ENCODE measurements at places on chromosomes 6 and 20.

- no peak for DNase-seq
Measured at GRCh38 chr6:167974640-167975344, 22.7 kb upstream of the KIF25 start.

- DNase-seq: no peak
Measured at GRCh38 chr6:163695414-163695864, 280.9 kb downstream of the QKI start.

GRCh38 chr20:49534255-49534712, 33.7 kb downstream of the PTGIS start:
- DNase-seq: peak; percentile 70

- no peak for DNase-seq
Measured at GRCh38 chr6:18241208-18242038, 22.9 kb downstream of the DEK start.

- no peak for DNase-seq
Measured at GRCh38 chr6:2951728-2952127, 19.6 kb downstream of the SERPINB6 start.

DNA sequence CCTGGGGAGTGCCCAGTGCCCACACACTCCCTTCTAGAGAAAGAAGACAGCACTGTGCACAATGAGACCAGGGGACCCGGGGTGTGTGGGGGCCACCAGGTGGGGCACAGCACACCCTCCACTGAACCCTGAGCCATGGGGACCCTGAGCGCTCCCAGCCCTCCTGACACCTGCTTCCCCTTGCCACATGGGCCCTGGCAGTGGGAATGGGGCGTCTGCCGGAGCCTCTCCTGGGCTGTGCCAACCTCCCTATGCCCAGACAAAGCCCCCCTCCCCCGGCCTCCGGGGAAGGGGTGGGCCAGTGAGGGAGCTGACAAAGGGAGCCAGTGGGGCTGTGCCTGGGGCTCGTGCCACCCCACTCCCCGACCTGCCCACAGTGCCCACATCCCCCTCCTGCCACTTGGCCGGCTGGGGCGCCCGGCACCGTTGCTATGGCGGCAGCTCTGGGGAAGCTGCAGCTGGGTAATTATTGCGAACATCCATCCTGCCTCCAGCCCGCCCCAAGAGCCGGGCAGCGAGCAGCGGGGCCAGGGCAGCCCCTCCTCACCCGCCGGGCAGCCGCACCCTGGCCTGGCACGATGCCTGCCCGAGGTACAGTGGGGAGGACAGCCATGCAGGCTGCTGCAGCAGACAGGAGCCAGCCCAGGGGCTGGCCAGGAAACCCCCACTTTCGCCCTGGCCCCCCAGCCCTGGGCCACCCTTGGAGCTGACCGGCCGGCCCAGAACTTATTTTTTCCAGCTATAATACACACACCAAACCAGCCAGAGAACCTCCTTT, 41.9 kb upstream of the NOL4L start:
- DNase-seq: peak; percentile 82

GRCh38 chr6:82584194-82584695, 220.6 kb downstream of the TPBG start:
- no peak for DNase-seq

DNA sequence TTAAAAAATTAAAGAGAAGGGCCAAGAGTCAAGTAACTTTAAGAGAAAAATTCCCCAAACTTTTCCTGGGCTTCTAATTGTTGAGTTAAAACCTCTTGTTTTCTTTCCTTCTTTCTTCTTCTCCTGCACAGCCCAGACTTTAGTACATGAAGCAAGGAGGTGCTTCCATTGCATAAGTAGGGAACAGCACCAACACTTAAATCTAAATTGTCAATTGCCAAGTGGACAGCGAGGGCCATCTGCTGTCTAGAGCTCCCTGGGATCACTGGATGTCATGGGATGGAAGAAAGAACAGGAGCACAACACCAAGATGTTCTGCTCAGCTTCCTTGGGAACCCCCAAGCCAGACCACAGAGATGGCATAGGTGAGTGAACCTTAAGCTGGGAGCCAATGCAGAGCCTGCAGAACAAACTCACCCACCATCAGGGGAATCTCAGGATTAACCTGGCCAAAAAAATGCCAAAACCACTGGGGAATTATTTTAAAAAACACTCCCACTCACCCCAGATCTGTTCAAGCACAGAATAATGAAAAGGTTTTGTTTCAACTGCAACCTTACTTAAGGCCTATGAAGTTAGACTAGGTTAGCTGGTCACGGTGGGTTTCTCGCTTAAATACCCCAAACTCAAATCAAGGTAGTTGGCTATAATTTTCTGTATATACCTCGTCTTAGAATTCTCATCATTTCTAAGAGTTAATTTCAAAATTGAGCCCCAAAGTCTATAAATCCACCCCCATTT, 67.8 kb downstream of the TNFRSF21 start:
- DNase-seq: no peak

DNA sequence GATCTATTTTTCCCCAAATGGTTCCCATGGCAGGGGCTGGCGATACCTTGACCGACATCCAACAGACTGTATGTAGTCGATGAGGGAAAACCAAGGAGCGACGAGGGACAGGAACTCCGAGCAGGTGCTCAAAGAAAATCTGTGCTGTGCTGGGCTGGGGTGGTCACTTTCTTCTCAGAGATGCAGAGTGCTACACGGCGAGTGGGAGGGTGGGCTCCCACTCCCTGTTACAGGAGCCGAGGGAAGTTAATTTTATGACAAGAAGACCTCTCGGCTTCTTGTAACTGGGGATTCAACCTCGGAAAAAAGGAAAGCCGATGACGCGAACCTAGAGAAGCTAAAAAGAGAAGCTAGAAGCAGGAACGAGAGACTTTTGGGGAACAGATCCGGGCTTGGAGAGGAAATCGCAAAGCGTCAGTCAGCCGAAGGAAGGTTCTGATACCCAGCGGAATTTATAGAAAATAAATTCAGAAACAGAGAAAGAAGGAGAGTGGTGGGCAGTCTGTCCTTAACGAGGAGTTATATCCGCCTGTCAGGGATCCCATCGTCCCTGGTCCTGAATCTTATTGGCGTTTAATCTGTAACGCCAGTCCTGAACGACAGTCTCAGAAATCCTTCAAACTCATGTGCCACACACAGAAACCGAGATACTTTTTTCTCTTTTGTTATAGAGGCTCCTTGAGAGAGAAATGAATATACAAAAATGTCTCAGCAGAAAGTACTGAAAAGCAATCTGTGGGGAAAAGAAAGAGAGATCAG, 84.6 kb upstream of the ZNF322 start:
- no peak for DNase-seq

DNA sequence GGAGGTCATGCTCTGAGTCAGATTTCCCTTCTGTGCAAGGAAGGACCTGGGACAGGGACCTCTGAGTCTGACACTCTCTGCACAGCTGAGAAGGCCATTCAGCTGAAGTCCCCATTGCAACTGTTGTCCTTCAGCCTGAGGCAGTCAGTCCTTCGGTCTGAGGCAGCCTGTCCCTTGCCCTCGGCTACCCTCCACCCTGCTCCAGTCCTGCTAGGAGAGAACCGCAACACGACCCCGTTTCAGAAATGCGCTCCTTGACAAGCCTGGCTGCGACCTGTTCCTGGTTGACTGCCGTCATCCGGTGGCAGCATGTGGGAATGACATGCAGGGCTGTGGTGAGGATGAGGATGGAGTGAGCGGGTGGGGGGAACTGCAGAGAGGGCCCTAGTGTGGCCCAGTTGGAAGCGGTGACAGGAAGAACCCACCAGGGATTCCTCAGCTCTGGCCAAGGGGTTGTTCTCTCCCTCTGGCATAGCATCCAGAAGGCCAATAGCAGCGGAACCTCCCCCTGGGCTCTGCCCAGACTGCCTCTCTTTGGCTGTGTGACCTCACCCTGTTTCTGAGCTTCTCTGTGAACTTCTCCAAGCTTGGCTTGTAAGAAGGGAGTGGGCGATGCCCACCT, 40.3 kb upstream of the ANGPT4 start:
- DNase-seq: peak; percentile 60
